ENCODE measurements at places on chromosomes 13 and 19.

- DNase-seq, result no peak
- H3K4me1 ChIP-seq, result no peaks in the 10 kb centered on the region
- no peaks in the 10 kb centered on the region for H3K27me3 ChIP-seq
Observed at GRCh38 chr13:38415233-38415632, 65.6 kb downstream of the UFM1 start.

DNA sequence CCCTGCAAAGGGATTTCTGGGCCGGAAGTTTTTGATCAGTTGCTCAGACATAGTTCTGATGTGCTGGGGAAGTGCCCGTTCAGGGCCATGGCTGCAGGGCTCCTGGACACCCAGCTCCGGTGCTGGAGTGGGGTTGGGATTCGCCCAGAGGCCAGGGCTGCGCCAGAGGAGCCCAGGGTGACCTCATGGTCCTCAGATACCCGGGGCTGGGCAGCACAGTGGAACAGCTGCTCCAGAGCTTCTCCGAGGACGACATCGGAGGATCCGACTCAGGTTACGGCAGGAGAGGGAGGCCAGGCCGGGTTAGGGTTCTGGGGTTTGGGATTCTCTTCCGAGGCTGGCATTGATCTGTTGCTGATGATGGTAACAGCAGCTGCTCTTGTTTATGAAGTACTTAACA, 20.9 kb downstream of the CARM1 start:
- H3K4me1 ChIP-seq, result no peaks in the 10 kb centered on the region
- no peak for DNase-seq
- no peak overlapping the region for H3K4me3 ChIP-seq
- no peaks in the 10 kb centered on the region for H3K36me3 ChIP-seq
- H3K27me3 ChIP-seq, result no peaks in the 10 kb centered on the region
- no peak overlapping the region for H3K27ac ChIP-seq

- no peaks in the 10 kb centered on the region for H3K27me3 ChIP-seq
- H3K27ac ChIP-seq, result no peak overlapping the region
- no peak overlapping the region for H3K4me3 ChIP-seq
- H3K36me3 ChIP-seq, result no peaks in the 10 kb centered on the region
- DNase-seq, result no peak
- H3K4me1 ChIP-seq, result no peaks in the 10 kb centered on the region
Observed at GRCh38 chr13:53520132-53520531, 491.5 kb downstream of the OLFM4 start.

DNA sequence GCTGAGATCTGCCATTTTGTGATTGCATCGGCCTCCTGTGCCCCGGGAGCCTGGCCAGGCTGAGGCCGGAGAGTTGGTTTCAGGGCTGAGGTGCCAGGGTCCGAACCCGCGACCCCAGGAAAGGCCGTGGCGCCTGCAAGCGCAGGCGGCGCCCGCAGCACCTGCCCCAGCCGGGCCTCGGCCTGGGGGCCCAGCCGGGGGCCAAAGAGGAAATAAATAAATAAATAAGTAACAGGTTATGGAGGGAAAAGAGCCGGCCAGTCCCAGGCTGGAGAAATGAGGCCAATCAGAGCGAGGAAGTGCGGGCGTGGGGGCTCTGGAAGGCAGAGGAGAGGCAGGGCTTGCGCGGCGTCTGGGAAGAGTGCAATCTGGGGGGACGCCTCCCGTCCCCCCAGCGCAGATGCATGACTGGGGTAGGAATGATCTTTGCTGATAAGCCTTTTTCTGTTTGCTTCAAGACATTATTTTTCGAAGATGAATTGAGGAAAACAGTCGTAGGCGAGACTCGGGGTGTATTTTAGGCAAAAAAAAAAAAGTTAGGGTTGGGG, 145.6 kb upstream of the ZNF536 start:
- H3K27me3 ChIP-seq, result peaks cover 38% of the 10 kb centered on the region
- H3K36me3 ChIP-seq, result no peaks in the 10 kb centered on the region
- DNase-seq, result no peak
- H3K4me3 ChIP-seq, result peak overlapping the region; percentile 35
